ENCODE measurements at places on chromosomes 2 and 18.
A peak's percentile ranks its signal among the peaks of the same experiment; 100 is the strongest.

- DNase-seq, result no peak
These were observed 208.1 kb downstream of the MEMO1 start for GRCh38 chr2:31802711-31803110.

- DNase-seq, result no peak
These were observed 330.9 kb downstream of the SLC8A1 start for GRCh38 chr2:40120957-40121356.

DNA sequence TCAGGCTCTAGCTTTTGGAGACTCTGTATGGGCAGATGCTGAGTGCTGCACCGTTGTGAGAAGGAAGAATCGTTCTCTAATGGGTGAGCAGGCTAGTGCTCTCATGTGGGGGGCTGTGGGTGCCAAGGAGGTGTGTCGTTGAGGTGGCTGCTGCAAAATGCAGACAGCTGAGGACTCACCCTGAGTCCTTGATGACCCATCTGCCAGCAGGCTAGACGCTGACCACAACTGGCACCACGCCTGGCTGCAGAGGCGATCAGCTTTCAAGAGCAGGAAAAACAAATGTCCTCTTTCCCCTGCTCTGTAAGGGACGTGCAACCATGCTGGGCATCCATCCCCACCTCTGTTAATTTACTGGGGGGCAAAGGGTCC lies 48.2 kb downstream of the HAUS1 start:
- DNase-seq, result peak; percentile 69

DNA sequence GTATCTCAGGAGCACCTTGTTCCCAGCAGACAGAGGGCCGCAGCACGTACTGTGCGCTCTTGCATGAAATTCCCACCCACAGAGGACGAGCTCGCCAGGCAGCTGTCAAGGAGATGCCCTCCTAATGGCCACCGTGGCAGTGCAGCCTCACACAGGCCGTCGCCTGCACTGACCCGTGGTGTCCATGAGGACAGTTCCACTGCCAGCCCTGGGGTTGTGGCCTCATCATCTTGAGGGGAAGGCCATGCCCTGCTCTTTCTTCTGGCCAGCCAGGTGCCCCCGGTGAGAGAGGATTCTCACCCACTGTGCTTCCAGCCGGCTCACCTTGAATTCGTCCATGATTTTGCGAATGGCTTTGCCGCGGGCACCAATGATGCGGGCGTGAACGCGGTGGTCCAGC lies 42.0 kb downstream of the ANO7 start:
- no peak for DNase-seq

GRCh38 chr2:99822474-99823207 lies 319.7 kb downstream of the AFF3 start:
- no peak for DNase-seq

DNA sequence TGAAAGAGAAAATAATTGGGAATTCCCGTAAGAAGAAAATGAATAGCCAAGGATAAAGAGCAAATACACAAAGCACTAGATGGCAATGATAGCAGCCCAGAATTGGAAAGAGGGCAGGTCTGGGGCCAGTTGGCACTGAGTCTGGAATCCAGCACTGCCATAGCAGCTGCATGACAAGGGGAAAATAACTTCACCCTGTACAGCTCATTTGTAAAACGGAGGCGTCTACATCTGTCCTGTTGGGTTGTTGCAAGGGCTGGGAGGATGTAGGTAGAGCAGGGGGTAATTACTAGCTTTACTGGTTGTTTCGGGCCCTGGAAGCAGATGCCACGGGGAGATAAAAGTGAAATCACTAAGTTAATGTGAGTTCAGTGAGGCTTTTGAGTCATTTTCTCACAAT lies 110.0 kb upstream of the RASGRP3 start:
- DNase-seq, result no peak

GRCh38 chr2:241114836-241115235 lies 12.7 kb upstream of the MTERF4 start:
- DNase-seq, result no peak

- peak; percentile 94 for DNase-seq
These were observed 66.2 kb upstream of the KLF7 start for GRCh38 chr2:207231967-207232366.

DNA sequence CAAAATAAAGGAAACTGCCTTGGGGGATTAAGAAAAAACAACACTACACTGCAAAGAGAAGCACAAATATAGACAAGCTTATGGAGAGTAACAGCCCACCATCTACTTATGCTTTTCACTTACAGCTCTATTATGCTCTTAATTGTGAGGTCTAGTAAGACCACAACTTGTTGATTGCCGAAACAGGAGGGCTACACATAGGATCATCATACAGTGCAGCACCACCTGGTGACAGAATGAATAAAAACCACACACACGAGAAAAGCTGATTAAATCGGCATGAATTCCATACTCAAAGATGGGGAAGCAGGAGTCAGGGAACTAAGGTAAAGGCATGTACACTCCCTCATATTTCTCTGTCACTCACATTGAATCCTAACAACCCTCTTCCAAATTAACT lies 259.2 kb downstream of the IKZF2 start:
- peak; percentile 33 for DNase-seq

- no peak for DNase-seq
These were observed 28.9 kb downstream of the CD302 start for GRCh38 chr2:159769147-159769546.

DNA sequence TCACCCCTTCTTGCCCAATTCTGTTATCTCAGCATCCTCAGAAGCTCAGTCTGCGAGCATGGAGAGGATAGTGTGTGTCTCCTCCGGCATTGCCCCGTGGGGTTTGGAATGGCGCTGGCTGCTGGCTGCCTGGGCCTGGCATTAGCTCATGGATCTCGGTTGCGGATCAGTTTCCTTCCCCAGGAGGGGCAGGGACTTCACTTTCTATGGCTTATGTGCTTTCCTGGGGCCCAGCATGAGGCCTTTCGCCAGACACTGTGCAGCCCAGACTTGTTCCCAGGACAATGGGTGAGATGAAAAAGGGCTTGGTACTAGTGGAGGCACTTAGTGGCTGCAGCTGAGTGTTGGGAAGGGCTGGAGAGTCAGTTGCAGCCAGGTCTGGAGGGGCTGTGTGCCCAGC lies 143.3 kb downstream of the GLI2 start:
- DNase-seq, result no peak

DNA sequence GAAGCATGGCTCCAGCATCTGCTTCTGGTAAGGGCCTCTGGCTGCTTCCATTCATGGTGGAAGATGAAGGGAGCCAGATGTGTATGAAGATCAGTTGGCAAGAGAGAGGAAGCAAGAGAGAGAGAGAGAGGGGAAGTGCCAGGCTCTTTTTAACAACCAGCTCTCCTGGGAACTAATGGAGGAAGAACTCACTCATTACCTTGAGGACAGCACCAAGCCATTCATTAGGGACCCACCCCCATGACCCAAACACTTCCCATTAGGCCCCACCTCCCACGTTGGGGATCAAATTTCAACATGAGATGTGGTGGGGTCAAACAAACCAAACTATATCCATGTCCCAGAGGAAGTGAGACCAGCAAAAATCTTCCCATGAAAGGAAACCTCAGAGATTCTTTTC lies 124.8 kb upstream of the SIX2 start:
- DNase-seq, result no peak

GRCh38 chr18:55893948-55894347 lies 306.0 kb upstream of the TCF4 start:
- no peak for DNase-seq

DNA sequence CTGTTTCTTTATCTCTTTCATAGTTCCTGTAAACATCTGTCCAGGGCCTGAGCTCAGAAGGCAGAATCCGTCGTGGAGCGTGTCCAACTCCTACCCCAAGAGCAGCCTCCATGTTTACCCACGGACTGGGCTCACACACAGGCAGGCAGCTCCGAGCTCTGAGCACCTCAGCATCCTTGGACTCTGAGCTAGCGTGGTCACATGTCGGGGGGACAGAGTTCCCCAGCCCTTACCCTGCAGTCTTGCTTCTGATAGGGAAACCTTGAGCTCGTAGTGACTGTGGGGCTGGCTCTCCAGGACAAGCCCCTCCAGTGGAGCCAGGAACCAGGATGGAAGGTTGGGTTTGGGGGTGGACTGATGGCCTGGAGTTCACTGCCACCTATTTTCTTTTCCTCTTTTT lies 15.1 kb upstream of the ST3GAL5 start:
- DNase-seq, result no peak

DNA sequence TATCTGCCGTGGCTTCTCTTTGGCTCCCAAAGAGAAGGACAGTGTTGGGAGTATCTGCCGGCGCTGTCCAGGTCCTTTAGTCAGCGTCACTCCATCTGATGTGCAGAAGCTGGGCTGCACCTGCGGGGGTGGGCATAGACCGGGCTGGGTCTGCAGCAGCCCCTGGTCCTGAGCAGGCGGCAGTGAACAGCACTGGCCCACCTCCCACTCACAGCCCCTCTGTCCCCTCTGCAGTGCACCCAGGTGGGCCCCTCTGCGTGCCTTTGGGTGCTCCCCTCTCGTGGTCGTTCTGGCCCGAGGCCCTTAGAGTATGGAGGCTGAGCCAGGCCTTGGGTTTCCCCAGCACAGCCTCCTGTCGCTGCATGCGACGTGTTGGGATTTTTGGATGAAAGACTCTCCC lies 95.7 kb downstream of the USP40 start:
- no peak for DNase-seq

DNA sequence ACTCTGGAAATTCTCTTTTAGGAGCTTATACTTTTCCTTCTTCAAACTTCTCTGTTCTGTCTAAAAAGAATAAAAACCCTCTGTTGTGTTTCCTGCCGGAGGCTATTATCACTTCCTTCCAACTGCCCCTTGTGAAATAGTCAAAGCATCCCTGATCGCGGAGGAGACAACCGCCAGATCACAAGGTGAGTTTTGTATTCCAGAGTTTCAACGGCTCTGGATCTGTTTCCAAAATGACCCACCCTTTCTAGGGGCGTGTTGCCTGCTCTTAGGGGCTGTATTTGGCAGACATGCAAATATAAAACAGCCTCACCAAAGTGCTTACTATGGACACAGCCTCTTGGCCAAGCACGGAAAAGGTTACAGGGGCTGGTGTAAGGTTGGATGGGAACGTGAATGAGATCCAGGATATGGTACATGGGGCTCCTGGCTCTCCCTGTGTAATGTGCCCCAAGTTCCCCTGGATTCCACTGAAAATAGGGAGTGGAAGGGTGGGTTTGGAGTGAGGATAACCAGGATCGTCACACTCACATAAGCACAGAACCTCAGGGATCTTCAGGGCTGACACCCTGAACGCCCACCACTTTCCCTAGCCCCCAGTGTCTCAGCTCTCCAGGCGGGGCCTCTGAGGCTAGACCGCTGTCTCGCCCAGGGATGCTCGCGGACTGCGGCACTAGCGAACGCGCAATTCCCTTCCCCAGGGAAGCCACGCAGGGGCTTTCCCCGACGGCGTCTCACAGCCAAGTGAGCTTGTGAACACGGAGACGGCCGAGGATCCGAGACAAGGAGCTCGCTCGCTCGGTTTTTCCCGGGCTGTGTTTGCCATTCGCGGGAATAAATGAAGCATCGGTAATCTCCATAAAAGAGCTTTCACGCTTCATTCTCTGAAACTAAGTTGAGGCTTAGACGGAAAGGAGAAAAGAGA lies 14.4 kb downstream of the EN1 start:
- no peak for DNase-seq

DNA sequence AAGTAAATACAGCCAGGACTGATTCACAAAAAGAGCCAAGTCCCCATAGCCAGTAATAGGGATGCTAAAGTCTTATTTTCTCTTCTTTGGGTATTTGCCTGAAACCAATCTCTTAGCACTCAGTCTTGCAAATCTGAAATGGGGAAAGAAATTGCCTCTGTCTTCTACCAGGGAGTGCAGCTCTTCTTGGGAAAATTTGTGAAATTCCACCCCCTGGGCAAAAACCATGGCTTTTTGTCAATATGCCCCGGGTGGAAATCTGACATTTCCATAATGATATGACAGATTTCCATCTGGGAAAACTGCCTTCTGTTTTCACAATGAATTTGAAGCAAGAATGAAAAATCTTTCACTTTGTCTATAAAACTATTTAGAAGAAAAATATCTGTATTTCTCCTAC lies 628.1 kb downstream of the BCL11A start:
- DNase-seq, result no peak

DNA sequence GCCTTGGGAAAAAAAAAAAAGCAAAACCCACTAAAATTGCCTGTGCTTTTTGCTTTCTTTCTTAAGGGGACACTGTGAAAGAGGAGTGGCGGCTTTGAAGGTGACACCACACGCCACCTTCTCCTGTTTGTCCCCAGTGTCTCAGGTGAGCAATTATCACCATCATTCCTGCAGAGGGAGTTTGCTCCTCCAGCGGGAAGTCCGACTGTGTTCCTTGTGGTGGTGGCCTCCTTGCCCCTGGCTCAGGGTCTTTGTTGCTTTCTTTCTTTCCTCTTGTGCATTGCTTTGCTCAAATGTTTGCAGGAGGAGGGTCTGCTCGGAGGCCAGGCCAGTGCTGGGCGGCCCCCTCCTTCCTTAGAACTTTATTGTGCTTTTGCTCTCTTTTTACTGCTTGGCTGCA lies 164.3 kb upstream of the CXCR4 start:
- no peak for DNase-seq
